ENCODE measurements at places on chromosomes 2 and 18.

- no peak for DNase-seq
Observed at GRCh38 chr18:4987452-4988405, 209.3 kb downstream of the AKAIN1 start.

GRCh38 chr18:3450012-3450798, at the start of gene TGIF1:
Gene TGIF1 (plus strand): TSS chr18:3450172. CDS start chr18:3450490, 318 bp downstream.
- DNase-seq: peak; percentile 79

- no peak for DNase-seq
Observed at GRCh38 chr2:54471221-54471711, 15.1 kb downstream of the SPTBN1 start.

DNA sequence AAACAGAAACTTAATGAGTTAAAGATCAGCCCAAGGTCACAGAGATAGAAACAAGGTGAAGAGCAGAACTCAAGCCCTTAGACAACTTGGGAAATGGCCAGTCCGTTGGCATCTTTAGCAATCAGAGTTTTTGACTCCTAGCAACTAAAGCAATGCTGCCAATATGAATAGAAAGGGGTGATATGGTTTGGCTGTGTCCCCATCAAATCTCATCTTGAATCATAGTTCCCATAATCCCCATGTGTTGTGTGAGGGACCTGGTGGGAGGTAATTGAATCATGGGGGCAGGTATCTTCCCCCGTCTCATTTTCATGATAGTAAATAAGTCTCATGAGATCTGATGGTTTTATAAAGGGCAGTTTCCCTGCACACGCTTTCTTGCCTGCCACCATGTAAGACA, 170.2 kb downstream of the DDX1 start:
- no peak for DNase-seq

All from central memory CD4-positive, alpha-beta T cell (primary cell).